ENCODE measurements at places on chromosomes 7 and 10.

DNA sequence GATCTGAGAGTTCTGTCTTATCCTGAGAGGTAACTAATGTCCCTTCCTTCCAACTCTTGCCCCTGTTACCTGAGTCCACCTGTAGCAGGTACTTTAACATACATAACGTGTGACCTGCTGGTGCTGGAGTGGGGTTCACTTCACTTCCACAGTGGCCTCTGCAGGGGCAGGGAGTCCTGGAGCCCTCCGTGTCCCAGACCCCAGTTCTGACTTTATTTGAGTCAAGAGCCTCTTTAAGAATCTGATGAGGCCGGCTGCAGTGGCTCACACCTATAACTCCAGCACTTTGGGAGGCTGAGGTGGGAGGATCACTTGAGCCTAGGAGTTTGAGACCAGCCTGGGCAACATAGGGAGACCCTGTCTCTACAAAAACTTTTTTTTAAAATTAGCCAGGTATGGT, 117.0 kb upstream of the RET start:
- no peak for DNase-seq

- peak; percentile 70 for DNase-seq
Measured at GRCh38 chr10:79196470-79197461, 128.0 kb downstream of the ZMIZ1 start.

- DNase-seq: peak; percentile 53
Measured at GRCh38 chr10:43138757-43139241, 554 bp downstream of the CSGALNACT2 start.

- no peak for DNase-seq
Measured at GRCh38 chr7:89771003-89771636, 383.1 kb upstream of the STEAP1 start.

DNA sequence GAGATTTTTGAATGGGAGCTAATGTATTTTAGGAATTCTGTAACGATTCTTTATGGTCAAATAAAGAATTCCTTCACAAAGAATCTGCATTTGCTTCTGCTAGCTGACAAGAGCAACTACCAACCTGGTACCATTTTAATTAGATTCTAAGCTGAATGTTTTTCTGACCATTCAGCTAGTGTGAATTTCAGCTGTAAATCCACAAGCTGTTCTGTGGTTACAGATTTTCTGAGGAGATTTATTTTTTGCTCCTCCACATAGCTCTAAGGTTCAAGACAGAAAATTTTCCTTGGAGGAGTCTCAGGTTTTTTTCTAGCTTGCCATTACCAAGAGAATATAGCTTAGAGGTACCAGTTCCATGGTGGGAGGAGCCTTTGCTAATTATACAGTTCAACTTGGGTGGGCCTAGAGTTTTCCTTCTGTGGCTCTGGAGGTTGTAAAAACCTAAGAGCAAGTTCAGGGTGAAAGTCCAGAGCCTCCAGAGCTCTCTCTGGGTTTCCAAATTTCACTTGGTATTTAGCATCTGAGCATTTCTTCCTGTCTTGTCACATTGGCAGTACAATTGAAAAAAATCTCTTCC, 120.1 kb downstream of the JAZF1 start:
- no peak for DNase-seq

GRCh38 chr10:75681334-75681733, 249.9 kb downstream of the LRMDA start:
- DNase-seq: no peak

- no peak for DNase-seq
Measured at GRCh38 chr10:60760711-60761210, 17.5 kb upstream of the CDK1 start.

GRCh38 chr7:51647931-51648351, 331.3 kb upstream of the COBL start:
- DNase-seq: peak; percentile 3

Measured in cerebellar cortex (tissue), 1 donor.